ENCODE measurements at places on chromosomes 2 and 18.

DNA sequence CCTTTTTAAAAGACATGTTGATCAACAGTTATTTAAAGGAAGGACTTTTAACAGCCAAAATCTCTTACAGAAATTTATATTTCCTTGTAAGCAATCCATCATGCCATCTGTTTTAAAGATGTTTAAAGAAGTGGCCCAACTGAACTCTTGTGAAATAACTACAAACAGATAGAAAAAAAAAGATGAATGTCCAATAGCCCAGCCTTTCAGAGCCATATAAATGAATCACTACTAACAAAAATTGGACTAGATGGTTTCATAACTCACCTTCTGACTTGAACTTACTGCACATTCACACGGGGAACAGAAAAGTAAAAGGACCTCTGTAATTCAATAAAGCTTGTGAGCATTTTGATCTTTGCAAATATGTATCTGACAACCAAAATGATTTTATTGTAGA lies 319.0 kb upstream of the CHAC2 start:
- no peak for DNase-seq

GRCh38 chr2:99181624-99182000 lies 628 bp downstream of the MRPL30 start:
- no peak for DNase-seq

DNA sequence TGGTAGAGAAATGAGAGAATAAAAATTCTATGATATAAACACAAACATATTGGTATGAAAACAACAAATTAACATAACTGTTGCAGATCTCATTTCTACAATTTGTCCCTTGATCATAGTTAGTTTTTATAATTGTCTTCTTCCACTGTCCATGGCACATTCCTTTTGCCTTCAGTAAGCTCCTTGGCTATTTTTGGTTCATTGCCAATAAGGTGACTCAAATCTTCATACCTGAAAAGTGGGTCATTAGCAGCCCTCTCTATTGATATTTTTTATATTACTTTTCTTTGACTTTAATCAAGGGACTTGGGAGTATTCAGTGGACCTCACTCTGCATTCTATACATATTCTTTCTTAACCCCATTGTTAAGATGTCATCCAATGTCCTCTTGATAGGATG lies 552.9 kb downstream of the TDRD15 start:
- DNase-seq: no peak

- DNase-seq: no peak
These were observed 66.4 kb downstream of the COA5 start for GRCh38 chr2:98541906-98542305.

GRCh38 chr2:152379089-152379488 lies 44.1 kb downstream of the FMNL2 start:
- no peak for DNase-seq

DNA sequence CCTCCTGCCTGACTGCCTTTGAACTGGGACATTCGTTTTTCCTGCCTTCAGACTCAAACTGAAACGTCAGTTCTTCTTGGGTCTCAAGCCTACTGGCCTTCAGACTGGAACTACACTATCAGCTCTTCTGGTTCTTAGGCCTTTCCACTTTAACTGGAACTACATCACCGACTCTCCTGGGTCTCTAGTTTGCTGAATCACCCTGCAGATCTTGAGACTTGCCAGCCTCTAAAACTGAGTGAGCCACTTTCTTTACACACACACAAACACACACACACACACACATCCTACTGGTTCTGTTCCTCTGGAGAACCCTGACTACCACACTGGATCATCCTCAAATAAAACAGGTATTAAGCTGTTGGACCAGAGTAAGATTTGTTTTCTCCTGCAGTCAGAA lies 46.7 kb upstream of the ATL2 start:
- no peak for DNase-seq

GRCh38 chr18:54790109-54790508 lies 38.2 kb upstream of the RAB27B start:
- DNase-seq: no peak

- DNase-seq: no peak
These were observed 8.8 kb downstream of the RPL37A start for GRCh38 chr2:216507220-216508160.

DNA sequence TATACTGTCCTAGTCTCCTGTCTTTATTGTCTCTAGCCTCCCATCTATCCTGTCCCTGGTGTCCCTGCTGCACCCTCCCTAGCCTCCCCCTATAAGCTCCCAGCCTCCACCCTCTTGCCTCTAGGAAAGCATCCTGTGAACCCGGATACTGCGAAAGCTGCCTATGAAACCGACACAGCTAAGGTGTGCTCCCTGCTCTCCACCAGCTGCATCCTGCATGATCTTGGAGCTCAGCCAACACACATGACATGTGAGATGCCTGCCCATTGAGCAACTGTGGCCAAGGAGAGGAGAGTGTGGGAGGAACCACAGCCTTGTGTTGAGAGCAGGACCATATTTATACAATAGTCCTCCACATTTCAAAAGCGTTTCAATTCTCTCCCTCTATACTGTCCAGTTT lies 187.1 kb downstream of the ZBTB7C start:
- DNase-seq: no peak

DNA sequence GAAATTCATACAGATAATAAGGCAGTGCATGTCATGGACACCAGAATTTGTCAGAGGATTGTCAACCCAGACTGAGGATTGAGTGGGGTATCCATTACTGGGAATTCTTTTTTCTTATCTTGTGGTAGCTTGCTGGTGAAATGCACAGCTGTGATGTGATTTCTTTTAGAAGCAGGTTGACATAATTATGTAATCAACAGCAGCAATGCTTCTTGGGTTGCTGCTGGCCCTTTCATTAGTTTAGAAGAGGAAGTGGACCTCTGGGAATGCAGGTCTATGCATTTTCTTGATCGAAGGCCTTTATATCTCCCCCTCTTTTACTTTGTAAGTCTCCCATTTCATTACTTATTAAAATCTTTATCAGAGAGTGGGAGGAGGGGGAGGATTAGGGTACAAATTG lies 319.9 kb downstream of the AGPS start:
- DNase-seq: no peak

DNA sequence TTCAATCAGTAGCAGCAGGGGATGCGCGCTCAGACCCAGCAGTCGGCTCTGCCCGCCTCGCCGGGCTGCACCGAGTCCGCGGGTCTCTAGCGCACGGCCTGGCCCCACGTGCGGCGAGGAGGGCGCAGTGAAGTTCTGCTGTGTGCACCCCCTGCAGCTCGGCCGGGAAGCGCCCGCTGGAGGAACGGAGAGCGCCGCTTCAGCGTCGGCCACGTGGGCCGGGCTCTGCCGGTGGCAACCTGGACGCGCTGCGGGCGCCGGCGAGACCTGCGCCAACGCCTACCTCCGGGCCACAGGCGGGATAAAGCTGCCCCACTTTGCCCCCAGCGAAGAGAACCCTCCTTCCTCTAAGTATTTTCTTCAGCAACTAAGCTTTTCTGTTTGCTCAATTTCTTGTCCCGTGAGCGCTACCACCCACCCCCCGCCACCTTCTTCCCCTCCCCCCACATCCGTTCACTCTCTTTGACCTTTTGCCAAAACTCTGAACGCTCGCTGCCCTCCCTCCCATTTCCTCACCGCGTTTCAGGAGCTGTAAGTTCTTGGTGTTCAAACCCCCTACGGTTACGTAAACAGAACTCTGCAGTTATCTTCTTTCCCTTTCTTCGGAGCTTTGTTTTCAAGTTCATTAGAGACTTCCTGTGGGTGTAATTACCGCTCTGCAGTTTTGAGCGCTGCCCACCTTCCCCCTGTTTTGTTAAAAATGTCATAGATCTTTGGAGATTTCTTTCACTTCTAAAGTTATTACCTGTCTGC lies 42.6 kb upstream of the EDAR start:
- peak; percentile 54 for DNase-seq

GRCh38 chr2:113720167-113720566 lies 36.3 kb downstream of the SLC35F5 start:
- no peak for DNase-seq

DNA sequence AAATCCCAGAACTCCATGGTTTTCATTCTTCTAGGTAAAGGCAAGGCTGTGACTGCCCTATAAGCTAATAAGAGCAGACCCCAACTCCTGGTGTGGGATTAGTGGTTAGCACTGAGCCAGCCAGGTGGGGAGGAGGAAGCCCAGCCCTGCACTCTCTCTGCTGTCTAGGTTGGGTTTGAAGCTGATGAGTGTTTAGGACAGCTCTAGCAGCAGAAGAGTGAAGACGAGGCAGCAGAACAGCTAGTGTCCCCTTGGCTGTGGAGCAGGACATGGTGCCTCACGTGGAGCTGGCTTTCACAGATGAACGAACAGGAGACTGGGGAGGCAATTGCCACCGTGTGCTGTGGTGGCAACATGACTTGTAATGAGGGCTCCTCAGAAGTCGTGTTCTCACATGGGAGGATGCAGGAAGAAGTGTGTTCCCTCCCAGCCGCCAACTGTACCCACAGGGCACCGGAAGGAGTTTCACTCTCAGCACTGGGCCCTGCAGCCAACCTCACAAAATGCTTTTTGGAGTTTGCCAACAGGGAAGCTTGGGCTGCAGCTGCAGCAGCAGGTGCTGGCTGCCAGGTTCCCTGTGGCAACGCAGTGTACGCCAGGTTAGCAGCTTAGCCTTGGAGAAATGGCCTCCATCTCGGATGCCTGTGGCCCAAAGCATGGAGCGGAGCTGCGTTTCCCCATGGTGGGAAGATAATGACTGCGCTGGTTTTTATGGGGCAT lies 328.2 kb downstream of the SETBP1 start:
- DNase-seq: no peak

- DNase-seq: no peak
These were observed 222.1 kb downstream of the ANKRD30B start for GRCh38 chr18:14970027-14970426.

GRCh38 chr2:28638102-28638501 lies 113.5 kb upstream of the PPP1CB start:
- no peak for DNase-seq

- DNase-seq: no peak
These were observed 7.8 kb downstream of the ANTXR1 start for GRCh38 chr2:69020496-69021426.

- DNase-seq: no peak
These were observed 2.2 kb downstream of the GALM start for GRCh38 chr2:38668092-38668491.

DNA sequence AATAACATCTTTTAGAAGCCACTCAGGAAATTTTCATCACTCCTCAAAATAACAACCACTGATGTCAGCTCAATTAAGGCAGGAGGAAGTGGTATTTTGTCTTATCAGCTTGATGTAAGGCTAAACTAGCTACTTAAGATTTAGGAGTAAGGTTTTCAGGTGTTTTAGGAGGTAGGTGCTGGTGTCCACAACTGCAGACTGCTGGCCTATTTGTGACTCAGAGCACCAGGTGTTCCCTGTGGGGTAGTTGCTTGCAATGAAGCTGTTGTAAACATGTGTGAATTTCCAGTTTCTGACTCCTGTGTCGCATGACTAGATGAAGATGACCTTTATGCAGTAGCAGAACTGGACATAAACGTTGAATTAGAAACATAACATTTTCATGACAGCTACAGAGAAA lies 164.2 kb downstream of the THSD7B start:
- no peak for DNase-seq

- DNase-seq: no peak
These were observed 49.8 kb downstream of the ZNF516 start for GRCh38 chr18:76445275-76445674.

DNA sequence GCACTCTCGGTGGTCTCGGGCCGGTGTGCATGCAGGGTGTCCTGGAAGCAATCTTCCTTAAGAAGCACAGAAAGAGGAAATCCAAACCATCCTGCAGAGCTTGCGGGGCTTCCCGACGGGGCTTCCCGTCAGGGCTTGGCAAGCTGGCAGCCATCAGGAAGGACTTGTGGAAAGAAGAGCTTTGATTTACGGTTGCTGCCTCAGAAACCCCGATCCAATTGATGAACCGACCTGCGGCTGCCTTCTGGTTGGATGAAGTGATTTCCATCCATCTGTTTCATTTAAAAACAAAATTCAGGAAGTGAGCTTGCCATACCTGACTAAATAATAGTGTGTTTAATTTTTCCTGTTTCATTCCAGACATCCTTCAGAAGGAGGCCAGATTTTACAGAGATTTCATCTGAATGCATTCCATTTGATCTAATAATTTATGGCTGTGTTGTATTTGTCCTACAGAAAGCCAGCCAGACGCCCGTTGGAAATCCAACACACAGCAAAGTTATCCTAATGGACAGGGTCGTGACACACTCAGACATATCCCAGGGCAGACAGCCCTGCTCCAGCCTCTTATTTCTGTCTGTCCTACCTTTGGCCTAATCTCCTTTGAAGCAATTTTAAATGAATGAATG lies 141.3 kb downstream of the SEPTIN10 start:
- DNase-seq: no peak

- DNase-seq: no peak
These were observed 503.0 kb upstream of the MYT1L start for GRCh38 chr2:2834105-2834504.

- no peak for DNase-seq
These were observed 17.9 kb upstream of the SFXN5 start for GRCh38 chr2:73089270-73090030.
